A549 treated with Hydrocortisone at 1 μM for 4 hours (cell line): ENCODE measurements at places on chromosomes 3 and 15. TPM values are rescaled to one million over a fixed set of nuclear protein-coding genes. Genes with fewer than 3 reads are reported as not detected.

ITGB5 gene
- 425 to 500 TPM (median 462 TPM) in 5 replicates for total RNA-seq

RYR3 gene
- total RNA-seq = 0.01 to 0.07 TPM (median 0.05 TPM) in 5 replicates

PDE12 gene
- 13.6 to 17.8 TPM (median 16.0 TPM) in 5 replicates for total RNA-seq

SLC6A11 gene
- total RNA-seq = 0.05 to 0.18 TPM (median 0.08 TPM) in 5 replicates

ZNF80 gene
- total RNA-seq = not detected in 5 replicates

KNL1 gene
- 5.0 to 9.8 TPM (median 6.4 TPM) in 5 replicates for total RNA-seq

CELF6 gene
- 0.10 to 0.20 TPM (median 0.13 TPM) in 5 replicates for total RNA-seq

TIMP4 gene
- total RNA-seq = 11.4 to 13.6 TPM (median 11.9 TPM) in 5 replicates

AHSG gene
- total RNA-seq = 0.09 to 0.13 TPM (median 0.12 TPM) in 4 of 5 replicates, not detected in the other

WNT5A gene
- total RNA-seq = 0.69 to 1.3 TPM (median 1.2 TPM) in 5 replicates

CHAC1 gene
- 5.9 to 14.3 TPM (median 8.6 TPM) in 5 replicates for total RNA-seq

ST8SIA2 gene
- 0.27 to 0.70 TPM (median 0.40 TPM) in 5 replicates for total RNA-seq

SCAANT1 gene
- not detected in 5 replicates for total RNA-seq

ZPLD1 gene
- 0.06 TPM in 1 of 5 replicates, not detected in the others for total RNA-seq

DISP2 gene
- 1.1 to 2.2 TPM (median 1.9 TPM) in 5 replicates for total RNA-seq

COL6A5 gene
- not detected in 5 replicates for total RNA-seq

XCR1 gene
- total RNA-seq = not detected in 5 replicates

RASGRF1 gene
- total RNA-seq = 0.17 to 0.43 TPM (median 0.34 TPM) in 5 replicates
